ENCODE measurements at places on chromosomes 7 and 10.
A peak's percentile ranks its signal among the peaks of the same experiment; 100 is the strongest.

GRCh38 chr10:71981015-71981875, 17.1 kb downstream of the CHST3 start:
- peak; percentile 80 for DNase-seq

DNA sequence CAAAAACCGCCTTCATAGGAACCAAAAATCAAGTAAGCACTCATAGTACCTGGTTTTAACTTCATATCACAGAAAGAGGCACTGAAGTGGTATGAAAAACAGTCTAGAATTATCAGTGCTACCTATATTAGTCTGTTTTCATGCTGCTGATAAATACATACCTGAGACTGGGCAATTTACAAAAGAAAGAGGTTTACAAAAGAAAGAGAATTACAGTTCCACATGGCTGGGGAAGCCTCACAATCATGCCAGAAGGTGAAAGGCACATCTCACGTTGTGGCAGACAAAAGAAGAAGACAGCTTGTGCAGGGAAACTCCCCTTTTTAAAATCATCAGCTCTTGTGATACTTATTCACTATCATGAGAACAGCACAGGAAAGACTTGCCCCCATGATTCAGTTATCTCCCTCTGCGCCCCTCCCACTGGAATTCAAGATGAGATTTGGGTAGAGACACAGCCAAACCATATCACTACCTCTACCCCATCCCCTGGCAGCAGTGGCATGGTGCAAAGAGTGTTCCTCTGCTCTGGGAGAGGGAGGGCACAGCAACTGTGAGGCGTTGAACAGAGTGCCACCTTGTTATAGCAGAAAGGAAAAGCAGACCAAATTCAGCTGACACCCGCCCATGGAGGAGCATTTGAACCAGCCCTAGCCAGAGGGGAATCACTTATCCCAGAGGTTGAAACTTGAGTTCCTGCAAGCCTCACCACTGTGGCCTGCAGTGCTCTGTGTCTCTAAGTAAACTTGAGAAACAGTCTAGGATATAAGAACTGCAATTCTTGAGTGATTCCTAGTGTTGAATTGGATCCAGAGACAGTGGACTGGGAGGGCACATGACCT, 61.9 kb upstream of the PTPRZ1 start:
- DNase-seq, result no peak

DNA sequence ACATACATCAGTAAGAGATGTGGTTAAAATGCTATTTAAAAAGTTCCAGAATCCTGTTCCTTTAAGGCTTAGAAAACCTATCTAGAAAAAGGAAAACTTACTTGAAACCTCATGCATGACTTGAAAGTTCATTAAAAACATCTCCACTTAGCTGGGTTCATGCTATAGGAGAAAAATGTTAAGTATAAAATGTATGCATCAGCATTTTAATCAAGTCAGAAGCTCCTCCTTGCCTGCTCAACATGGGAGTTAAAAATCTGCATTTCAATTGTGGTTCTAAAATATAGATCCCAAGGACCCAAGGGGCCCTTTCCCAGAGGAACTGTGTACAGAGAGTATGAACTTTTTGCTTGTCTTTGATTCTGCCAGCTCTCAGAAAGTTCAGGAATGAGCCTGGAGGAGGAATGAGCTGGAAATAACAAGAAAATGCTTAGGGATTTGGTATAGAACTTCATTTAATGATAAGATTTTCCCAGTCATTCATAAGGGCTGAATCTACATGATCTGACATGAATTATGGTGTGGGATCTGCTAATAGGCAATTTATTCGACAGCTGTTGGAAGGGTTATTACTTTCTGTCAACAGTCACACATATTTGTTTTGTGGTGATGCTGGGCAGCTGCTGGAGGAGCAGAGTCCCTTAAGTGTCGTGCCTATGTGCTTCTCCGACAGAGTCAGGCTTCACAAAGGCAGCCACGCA, 85.6 kb upstream of the MTPN start:
- no peak for DNase-seq

- no peak for DNase-seq
Measured at GRCh38 chr10:51005551-51005950, 68.7 kb upstream of the PRKG1 start.

- no peak for DNase-seq
Measured at GRCh38 chr7:36486336-36486735, 96.7 kb downstream of the ANLN start.

GRCh38 chr7:30727061-30727945, 24.6 kb upstream of the INMT start:
- no peak for DNase-seq

GRCh38 chr10:120813085-120813484, 38.1 kb upstream of the WDR11 start:
- DNase-seq, result no peak

GRCh38 chr10:95505084-95505610, 56.0 kb downstream of the SORBS1 start:
- no peak for DNase-seq

DNA sequence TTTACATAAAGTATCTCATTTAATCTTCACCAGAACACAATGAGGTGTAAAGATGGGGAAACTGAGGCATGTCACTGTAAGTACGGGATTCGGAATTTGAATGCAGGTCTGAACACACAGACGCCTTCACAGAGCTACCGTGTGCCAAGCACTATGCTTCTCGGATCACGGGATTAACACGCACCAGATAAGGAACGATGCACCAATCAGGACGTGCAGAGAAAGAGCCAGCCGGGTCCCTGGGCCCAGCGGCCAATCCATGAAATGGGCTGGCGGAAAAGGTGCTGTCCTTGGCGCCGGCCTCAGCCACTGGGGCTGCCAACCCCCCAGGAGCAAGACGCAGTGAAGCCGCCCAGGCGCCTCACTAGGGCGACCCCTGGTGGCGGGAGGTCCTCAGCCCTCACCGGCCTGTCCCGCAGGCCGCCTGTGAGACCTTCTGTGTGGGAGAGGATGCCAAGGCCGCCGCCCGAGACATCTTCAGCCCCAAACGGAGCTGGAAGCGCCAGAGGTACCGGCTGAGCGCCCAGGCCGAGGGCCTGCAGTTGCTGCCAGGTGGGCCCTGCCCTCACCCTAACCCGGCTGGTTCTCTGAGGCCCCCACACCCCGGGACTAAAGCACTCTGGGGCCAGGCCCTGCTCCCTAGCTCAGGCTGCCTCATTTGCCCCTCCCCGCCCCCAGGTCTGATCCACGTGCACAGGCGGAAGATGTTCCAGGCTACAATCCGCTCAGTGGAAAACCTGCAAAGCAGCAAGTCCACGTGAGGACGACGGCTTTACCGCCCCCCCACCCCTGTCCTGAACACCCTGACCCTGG, 15.6 kb downstream of the ATG9B start:
- DNase-seq, result peak; percentile 42

DNA sequence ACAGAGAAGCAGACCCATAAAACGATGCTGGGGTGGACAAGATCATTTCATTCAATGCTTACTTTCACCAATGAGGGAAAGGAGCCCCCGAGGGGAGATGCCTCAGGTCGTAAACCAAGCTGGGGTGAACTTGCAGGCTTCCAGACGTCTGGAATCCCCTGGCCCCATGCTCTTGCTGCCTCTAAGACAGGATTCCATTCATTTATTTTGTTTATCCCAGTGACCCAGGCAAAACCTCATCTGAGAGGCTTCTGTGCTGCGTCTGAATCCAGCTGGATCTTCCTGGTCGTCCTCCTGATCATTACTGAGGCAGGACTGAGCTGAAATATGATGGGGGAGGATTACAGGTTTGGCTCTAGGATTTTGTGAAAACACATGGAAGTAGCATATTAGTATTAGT, 182.9 kb downstream of the MYOF start:
- no peak for DNase-seq

- no peak for DNase-seq
Measured at GRCh38 chr10:6236349-6237198, 33.8 kb downstream of the PFKFB3 start.

GRCh38 chr10:48251525-48252353, 22.8 kb downstream of the FRMPD2 start:
- DNase-seq, result no peak

- no peak for DNase-seq
Measured at GRCh38 chr7:111789870-111790269, 227.6 kb upstream of the IMMP2L start.

- DNase-seq, result no peak
Measured at GRCh38 chr7:84497873-84498272, 303.3 kb upstream of the SEMA3A start.

GRCh38 chr7:98808751-98809460, 60.9 kb downstream of the TMEM130 start:
- no peak for DNase-seq

DNA sequence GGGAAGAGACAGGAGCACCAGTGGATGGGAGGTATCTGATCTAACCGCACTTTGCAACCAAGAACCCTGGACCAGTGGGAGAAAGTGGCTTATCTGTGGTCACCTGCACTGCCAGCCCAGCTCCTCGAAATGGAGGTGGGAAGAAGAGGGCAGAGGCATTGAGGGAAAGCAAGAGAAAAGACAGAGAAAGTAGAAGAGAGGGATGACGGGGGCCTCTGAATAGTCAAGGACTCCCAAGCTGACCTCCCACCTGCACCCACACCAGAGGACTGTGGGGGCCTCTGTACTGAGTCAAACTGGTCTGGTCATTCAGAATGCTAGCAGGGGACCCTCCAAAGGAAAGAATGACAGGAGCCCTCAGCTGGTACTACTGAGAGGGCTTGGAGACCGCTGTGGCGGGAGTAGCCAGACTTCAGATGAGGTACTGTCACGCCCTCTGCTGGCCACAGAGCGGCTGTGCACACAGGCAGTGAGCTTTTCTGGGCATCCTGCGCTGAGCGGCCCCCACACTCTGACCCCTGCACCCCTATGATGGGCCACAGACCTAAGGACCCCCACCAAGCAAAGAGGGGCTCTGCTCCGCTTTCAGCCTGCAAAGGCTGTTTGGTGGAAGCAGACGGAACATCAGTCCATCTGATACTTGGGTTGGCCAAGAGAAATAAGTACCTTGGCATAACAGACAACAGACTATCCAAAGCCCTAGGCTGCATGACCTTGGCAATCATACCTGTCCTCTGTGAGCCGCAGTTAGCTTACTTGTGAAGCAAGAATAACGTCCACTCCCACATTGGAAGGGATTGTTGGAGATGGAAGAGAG, 112.9 kb downstream of the COL13A1 start:
- peak; percentile 64 for DNase-seq

GRCh38 chr7:23622506-23622925, 25.3 kb downstream of the CCDC126 start:
- no peak for DNase-seq

- peak; percentile 24 for DNase-seq
Measured at GRCh38 chr10:19629567-19629966, 186.7 kb upstream of the PLXDC2 start.

GRCh38 chr7:100675105-100675451, 1.5 kb downstream of the GNB2 start:
- DNase-seq, result no peak

GRCh38 chr10:80493522-80494051, 39.5 kb downstream of the TSPAN14 start:
- DNase-seq, result no peak

DNA sequence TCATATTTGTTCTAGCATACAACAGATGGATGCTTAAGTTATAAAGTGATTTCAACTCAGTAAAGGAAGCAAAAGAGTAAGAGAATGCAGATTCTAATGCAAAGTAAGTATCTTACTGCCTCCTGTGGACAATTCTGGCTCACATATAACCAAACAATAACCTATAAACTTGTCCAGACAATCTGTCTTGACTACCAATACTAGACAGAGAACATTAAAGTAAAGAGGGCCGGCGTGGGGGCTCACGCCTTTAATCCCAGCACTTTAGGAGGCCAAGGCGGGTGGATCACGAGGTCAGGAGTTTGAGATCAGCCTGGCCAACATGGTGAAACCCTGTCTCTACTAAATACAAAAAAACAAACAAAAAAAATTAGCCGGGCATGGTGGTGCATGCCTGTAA, 329.3 kb downstream of the CACNA2D1 start:
- DNase-seq, result no peak

DNA sequence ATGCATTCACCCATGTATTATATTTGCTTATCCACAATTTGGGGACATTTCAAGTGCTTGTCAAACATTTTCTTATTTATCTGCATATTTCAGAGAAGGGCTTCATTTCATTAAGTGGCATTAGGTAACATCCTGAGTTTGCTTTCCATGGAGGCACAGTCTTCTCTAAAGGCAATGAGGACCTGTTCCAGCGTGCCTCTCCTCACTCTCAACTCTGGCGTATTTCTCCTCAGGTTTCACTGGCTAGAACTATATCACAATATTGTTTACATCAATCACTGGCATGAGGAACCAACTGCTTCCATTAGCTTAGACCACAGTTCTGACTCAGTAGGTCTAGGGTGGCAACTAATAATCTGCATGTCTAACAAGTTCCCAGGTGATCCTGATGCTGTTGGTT, 177.2 kb downstream of the TAX1BP1 start:
- no peak for DNase-seq

DNA sequence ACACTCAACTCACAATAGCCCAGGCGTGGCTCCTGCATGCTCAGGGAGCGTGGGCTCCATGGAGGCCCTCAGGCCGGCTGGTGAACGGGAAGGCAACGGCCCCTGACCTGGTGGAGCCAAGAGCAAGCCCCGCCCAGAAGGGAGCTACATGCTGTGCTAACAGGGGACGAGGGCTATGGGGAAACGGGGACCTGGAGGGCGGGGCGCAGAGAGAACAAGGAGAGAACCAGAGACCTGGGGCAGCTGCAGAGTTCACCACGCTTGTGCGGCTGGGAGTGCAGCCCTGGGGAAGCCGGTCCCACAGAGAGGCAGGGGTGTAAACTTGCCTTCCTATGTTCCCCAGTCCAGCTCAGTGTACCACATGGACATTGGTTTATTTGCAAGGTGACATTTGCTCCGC, 69.2 kb upstream of the PPP2R2D start:
- DNase-seq, result no peak

DNA sequence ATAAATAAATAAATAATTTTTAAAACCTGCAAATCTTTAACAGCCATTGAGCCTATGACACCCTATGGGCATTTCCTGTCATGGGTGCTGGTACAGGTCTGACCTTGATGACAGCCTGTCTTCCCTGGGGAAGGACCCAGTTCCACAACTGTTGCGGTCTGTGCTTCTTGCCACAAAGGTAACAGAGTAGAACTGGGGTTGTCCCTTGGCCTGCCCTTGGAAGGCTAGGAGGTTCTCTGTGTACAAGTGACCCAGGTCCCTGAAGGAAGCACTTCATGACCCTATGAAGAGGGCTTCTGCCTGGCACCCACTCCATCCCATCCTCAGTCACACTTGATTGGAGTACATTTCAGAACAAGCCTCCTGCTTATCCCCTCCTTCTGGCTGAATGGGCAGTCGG, 66.9 kb downstream of the OGDH start:
- DNase-seq, result no peak

GRCh38 chr7:107467972-107468371, 1.9 kb upstream of the GPR22 start:
- DNase-seq, result no peak

GRCh38 chr10:131195116-131195515, 116.4 kb downstream of the TCERG1L start:
- no peak for DNase-seq
